ENCODE measurements at places on chromosomes 2 and 18. TPM values are rescaled to one million over a fixed set of nuclear protein-coding genes. Genes with fewer than 3 reads are reported as not detected.

Gene CAPN14
- total RNA-seq, result not detected

Gene XIRP2
- not detected for total RNA-seq

Gene DNMT3A
- 27.4 TPM for total RNA-seq

Gene PXDN
- total RNA-seq, result 41.9 TPM

Gene OLA1
- total RNA-seq, result 43.3 TPM

Gene POTEI
- total RNA-seq, result under 0.01 TPM

Gene REG3A
- 351 TPM for total RNA-seq

Gene TMEM178A
- total RNA-seq, result 7.8 TPM

Gene MITD1
- 15.8 TPM for total RNA-seq

Measured in body of pancreas (tissue), 4 donors.